ENCODE measurements at places on chromosomes 11 and 22.

- peak; percentile 88 for DNase-seq
Observed at GRCh38 chr11:2933375-2934020, 4.3 kb upstream of the PHLDA2 start.

DNA sequence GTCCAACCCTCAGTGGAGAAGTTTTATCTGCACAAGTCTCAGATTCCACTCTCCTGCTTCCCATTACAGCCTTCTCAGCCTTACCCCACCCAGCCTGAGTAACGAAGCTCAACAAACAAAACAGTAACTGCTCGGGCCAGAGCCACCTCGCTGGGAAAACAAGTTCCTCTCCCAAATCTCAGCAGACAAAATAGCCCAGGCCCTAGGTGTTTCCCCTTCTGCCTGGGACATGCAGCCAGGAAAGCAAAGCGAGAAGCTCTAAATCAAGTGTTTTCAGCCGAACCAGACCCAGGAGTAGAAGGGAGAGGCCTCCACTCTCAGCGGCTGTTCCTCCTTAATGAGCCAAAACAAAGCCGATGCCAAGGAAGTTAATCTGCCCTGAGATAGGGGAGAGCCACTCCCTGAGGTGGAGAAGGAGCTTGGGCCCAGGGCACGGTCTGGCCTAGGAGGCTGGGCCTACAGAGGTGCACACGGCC, 44.0 kb downstream of the LIF start:
- DNase-seq = peak; percentile 84

- peak; percentile 21 for DNase-seq
Observed at GRCh38 chr11:90135016-90135415, 553 bp downstream of the NAALAD2 start.

GRCh38 chr22:27574002-27574366, 227.6 kb downstream of the MN1 start:
- no peak for DNase-seq

GRCh38 chr11:131823772-131824171, 453.4 kb downstream of the NTM start:
- peak; percentile 5 for DNase-seq

DNA sequence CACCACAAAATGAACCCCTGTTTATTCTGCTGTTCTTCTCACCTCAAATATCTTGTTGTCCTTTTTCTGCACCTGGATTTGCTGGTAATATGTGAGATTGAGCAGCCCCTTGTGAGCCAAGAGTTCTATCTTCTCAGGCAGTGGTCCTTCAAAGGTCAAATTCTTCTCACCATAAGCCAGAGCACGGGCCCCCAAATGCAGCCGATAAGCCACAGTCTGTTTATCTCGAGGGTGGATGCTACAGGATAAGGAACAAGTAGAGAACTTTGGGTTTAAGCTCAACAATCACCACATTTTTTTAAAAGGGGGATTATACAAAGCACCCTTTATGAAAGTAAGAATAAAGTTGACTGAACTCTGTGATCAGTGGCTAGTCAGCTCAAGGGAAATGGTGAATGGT, 15.8 kb downstream of the TBRG1 start:
- DNase-seq = no peak

- DNase-seq = no peak
Observed at GRCh38 chr11:2562890-2563212, 118.0 kb downstream of the KCNQ1 start.

DNA sequence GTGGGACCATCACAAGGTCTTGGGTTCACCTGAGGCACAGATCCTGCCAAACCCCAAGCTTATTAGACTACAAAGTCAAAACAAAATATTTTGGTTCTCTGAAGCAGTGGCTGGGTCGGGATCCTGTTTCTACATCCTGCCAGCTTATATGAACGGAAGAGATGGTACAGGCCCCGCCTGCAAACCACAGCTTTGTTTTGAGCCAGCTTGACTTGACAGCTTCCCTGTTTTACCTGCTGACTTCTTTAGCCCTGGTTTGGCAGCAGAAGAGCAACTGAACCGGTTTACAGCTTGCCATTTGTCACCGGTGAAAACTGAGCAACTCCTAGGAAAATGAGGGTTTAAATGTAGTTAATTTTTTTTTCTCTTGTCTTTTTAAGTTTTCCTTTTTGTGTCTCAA, 11.4 kb downstream of the PACS1 start:
- DNase-seq = peak; percentile 38

- DNase-seq = peak; percentile 15
Observed at GRCh38 chr11:77267962-77268361, 33.5 kb downstream of the GDPD4 start.

DNA sequence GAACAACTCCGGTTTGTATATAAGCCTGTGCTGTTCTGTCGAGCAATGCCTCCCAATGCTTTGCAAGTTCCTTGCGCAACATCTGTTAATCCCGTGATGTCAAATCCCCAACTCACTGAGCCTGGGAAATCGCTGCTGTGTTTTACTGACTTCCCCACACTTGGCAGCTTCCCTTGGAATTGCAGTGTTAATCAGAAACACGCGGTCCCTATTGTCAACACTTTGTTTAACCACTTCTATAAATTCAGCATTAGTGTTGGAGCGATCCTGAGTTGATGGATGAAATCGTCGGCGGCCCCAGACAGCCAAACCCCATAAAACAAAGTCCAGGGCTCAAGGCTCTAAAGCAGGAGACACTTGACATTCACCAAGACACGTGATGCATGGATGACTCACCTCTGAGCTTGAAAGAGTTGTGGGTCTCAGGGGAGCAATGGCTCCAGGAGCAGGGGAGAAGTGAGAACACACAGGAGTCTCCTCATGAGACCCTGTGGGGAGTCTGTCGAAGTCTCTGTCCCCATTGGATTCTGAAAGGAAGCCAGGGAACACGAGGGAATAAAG, 555.3 kb downstream of the MIAT start:
- peak; percentile 100 for DNase-seq

DNA sequence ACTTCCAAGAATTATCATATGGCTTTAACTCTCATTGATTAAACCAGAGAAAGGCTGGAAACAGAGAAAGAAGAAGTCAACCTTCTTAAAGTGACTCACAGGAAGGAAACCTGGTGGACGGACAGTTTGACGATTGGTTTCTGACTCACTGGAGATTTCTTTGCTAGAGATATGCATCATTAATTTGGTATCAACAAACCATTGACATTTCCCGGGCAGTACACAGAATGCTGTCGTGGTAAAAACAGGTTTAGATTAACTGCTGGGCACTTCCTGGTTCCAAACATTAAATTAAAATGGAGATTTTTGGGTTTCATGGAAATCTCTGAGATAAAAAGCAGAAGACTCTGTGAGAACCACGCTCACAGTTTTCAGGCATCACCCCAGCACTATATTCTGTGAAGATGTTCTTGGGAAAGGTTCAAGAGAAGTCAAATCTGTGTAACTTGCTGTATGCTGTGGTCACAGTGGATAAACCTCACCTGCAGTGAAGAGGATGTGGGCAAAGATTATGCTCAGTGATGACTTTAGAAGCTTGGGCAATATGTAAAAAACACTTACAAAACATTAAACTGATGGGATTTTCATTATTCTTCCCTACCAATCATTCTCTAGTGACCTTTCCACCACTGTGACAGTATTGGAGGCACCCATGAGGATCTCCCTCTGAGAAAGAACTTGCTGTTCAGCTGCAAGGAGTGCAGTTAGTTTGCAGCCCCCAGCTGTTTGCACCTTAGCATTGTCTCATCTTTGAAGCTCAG, 61.1 kb upstream of the CD44 start:
- DNase-seq = no peak

DNA sequence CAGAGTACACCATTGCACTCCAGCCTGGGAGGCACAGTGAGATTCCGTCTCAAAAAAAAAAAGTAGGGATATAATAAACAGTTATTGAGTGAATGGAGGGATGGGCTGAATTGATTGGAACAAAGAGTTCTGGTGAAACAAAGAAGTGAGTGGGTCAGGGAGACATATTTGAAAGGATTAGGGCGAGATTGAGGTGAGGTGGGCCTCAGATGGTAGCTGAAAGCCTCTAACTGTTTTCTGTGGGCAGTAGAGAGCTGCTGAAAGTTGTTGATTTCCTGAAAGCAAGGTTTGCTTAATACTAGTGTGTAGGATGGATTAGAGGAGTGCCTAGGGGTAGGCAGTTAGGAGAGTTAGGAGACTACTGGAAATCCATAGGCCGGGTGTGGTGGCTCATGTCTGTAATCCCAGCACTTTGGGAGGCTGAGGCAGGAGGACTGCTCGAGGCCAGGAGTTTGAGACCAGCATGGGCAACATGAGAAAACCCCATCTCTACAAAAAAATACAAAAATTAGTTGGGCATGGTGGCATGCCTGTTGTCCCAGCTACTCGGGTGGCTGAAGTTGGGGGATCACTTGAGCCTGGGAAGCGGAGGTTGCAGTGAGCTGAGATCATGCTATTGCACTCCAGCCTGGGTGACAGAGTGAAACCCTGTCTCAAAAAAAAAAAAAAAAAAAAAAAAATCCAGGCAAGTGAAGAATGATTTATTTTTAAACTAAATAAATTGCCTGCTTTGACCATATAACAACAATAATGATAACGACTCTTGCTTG, 41.4 kb upstream of the PTPRJ start:
- no peak for DNase-seq

GRCh38 chr22:27883656-27884350, 35.3 kb downstream of the PITPNB start:
- no peak for DNase-seq

DNA sequence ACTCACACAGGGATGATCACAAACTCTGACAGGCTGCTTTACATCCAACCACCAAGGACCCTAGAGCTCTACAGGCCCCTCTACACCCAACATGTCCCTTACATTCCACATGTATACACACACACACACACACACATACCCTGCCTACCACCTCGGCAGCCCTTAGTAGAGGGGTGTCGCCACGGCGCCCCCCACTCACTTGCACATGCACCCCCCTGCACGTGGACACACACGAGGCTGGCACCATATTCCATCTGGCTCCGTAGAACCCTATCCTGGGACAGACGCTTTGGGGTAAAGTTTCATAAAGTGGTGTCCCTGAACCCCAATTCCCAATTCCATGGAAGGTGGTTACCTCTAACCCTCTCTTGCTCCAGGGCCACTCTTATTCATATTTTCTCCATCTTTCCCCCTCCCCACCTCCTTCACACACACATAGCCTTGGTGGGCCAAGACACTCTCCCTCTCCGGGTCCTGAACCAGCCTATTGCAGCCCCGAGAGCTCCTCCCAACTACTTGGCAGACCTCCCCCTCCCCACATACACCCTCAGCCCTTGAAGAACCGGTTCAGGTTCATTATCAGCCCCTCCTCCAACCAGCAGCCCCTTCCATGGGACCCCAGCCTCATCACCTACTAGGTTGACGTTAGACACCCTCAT, 809 bp downstream of the PDE2A start:
- no peak for DNase-seq

GRCh38 chr22:20413217-20414058, 19.5 kb downstream of the ZNF74 start:
- DNase-seq = no peak

- no peak for DNase-seq
Observed at GRCh38 chr22:49900441-49901230, 17.6 kb downstream of the ALG12 start.

DNA sequence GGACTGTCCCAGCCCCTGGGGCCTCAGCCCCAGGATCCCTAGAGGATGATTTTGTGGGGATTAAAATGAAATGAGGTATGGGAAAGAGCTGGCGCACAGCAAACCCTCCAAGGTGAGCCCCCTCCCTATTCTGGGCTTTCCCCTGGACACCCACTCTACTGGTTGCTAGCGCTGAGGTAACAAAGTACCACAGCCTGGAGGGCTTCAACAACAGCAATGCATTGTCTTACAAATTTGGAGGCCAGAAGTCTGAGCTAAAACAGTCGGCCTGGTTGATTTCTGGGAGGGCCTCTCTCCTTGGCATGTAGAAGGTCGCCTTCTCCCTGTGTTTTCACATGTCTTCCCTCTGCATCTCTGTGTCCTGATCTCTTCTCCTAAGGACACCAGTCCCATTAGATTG, 913.6 kb downstream of the NTM start:
- DNase-seq = no peak

- no peak for DNase-seq
Observed at GRCh38 chr11:70761094-70761907, 363.0 kb downstream of the CTTN start.

DNA sequence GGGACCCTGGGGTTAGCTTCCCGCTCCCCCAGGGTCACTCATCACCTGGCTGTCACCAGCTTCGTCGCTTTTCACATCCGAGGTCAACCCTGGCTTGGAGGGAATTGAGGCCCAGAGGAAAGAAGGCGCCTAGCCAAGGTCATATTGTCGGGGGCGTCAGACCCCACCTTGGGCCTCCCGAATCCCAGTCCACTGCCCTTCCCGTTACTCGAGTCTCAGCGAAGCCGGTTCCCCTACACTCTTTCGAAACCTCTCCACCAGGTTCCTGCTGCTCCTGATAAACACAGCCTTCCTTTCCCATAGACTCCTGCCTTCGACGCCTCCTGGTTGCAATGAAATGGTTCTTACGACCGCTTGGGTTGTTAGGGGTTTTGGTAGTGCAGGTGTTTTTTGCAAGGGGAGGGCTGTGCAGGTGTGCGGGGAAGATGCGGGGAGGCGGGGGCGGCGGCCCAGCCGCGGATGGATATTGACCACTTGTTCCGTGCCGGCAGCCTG, 642 bp downstream of the NAA40 start:
- DNase-seq = peak; percentile 24

DNA sequence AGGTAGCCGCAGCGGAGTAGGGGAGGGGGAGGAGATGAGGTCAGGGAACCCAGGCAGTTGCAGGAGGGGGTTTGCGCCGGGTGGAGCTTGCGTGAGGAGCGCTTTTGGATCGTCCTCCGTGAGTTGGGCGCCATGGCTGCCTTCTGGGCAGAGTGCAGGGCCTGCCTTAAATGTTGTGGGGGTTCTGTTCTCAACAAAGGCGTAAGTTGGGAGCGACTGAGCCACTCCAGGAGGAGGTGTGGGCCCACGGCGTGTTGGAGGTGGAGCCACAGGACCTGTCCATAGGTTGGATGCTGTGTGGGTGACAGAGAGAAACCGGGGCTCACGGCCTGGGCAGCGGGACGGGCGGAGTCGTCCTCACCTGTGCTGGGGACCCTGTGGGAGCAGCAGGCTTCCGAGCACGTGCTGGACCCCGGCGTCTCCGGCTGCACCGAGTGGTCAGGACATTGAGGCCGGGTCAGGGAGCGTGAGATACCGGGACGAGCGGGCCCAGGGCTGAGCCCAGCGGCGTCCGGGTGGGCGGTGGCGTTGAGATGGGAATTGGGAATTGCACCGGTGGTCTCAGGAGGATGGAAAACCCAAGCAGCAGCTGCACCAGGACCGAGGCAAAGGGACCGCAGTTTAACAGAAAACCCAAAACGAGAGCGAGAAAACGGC, 977 bp upstream of the PGGHG start:
- no peak for DNase-seq

All from cardiac fibroblast (primary cell).